ENCODE measurements at places on chromosomes 4 and X. TPM values are rescaled to one million over a fixed set of nuclear protein-coding genes. Genes with fewer than 3 reads are reported as not detected.

GRCh38 chr4:86543560-86544309 lies 50.4 kb upstream of the PTPN13 start:
- DNase-seq = no peak

Gene CSAG3
- not detected for total RNA-seq

DNA sequence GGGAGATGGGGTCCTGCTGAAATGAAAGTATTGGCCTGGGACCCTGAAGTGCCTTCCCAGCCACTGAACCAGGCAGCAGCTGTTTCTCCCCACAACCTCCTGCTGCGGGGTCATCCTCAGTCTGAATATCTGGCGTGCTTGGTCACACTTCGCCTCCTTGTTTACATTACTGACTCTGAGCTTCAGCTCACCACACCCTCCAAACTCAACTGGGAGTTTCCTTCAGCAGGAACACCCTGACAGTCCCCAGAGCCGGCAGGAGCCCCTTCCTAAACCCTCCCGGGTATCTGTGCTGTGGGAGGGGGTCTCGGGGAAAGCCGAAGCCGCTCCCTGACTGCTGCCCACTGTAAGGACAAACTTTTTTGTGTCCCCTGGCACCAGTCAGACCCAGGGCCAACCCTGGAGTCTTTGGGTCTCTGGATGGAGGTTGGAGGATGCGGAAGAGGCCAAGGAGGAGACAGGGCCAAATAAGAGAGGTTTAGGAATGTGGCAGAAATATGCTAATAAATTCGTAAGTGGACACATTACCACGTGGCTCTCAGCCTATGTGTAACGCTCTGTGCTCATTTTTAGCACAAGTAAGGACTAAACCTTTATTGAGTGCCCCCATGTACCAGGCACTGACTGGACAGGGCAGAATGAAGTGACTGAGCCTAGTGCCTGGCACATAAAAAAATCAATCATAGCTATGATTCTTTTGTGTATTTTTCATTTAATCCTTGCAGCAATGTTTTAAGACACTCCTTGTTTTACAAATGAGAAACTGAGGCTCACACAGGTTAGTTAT lies 20.7 kb downstream of the FHDC1 start:
- DNase-seq = no peak

Gene FAM47A
- not detected for total RNA-seq

GRCh38 chrX:105882581-105883275 lies 60.4 kb downstream of the NRK start:
- no peak for DNase-seq

Gene TMEM271
- total RNA-seq = 0.21 TPM
